ENCODE measurements at places on chromosomes 4 and X.
A peak's percentile ranks its signal among the peaks of the same experiment; 100 is the strongest.

- DNase-seq: no peak
Measured at GRCh38 chr4:92399032-92399431, 95.3 kb downstream of the GRID2 start.

GRCh38 chrX:67546496-67547423, 2.9 kb downstream of the AR start:
- no peak for DNase-seq

GRCh38 chr4:2804449-2804972, 11.6 kb downstream of the SH3BP2 start:
- DNase-seq: no peak

DNA sequence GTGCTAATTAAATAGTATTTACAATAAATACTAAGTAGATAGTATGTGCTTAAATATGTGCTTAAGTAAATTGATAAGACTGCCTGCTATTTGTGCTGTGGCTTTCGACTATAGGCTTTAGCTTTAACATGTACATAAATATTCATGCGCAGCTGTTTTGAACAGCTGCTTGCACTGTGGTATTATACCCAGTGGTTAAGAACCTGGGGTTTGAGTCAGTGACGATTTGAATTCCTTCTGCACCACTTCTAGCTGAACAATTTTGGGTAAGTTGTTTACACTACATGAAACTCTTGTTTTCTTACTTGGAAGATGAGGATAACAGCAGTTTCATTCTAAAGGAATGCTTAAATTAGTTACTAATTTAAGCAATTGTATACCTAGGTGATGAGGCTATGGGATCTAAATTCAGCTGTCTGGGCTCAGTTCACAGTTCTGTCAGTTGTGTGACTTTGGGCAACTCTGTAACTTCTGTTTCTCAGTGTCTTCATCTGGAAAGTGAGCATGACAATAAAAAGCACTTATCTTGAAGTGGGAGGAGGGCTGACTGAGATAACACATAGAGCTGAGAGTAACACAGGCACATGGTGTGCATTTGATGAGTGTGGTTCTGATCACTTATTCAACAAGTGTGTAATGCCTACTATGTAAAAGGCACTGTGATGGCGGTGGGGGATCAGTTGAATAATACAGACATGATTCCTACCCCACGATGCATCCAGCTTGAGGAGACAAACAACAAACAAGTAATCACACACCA, 37.0 kb downstream of the HPGDS start:
- DNase-seq: no peak

DNA sequence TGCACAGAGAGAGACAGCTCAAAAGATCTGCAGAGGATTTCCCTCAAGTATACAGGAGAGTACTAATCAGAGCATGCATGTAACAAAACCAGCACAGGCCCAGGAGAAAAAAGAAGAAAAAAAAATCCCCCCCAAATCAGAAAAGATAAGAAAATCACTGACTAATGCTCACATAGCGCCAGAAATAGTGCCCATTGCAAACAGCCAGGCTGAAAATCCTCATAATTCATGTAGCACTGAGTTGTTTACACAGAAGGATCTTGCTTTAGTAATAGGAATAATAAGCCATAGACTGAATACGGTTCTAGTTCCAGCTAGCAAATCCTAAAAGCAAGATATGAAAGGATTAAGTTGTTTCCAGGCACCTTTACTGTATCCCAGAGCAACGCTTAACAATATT, 51.8 kb upstream of the MAGEC2 start:
- DNase-seq: no peak

DNA sequence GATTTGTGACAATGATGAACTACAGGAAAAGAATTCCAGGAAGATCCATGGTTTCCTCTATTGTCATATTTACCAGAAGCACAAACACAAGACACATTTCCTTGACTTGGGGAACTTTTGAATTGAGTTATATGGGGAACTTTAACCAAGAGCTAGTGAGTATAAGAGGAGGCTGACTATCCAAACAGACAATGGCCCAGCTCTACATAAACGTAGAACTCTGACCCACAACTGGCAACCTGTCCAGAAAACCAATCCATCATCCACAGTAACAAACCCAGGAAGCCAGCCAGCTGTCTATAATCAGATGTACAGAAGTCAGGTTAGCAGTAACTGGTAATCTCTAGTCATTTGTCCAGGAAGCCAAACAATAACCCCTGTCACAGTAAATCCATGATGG, 167.0 kb upstream of the CPEB2 start:
- DNase-seq: no peak

DNA sequence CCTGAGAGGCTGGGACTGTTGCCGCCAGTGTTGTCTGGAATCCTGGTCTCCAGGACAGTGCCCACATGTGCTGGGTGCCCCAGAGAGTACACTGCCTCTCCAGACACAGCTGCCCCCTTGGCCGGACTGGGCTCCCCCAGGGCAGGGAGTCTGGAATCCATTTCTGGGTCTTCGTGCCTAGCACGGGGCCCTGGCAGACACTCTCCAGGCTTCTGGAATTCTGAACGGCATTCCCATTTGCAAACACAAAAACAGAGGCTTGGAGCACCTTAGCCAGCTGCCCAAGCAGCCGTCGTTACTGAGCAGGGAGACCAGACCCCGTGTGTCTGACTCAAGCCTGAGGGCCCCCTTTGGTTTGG, 20.8 kb downstream of the HMX1 start:
- DNase-seq: no peak

GRCh38 chrX:2159393-2159792, 341.4 kb downstream of the DHRSX start:
- DNase-seq: no peak

DNA sequence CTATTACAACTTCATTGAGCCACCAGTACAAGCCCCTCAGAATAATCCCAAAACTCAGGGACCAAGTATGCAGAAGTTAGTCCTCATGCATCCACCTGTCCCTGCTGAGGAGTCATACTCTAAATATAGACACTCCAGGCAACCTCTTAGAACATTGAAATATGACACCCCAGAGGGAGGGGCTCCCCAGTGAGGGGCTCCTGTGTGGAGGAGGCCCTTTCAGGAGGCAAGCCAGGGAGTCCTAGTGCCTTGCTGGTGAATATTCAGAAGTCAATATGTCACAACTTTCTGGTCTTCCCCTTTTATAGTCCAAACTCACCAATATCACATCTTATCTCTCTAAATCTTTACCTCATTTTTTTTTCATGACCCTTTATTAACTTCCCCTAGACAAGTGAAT, 1.6 kb upstream of the ARMCX6 start:
- DNase-seq: no peak

DNA sequence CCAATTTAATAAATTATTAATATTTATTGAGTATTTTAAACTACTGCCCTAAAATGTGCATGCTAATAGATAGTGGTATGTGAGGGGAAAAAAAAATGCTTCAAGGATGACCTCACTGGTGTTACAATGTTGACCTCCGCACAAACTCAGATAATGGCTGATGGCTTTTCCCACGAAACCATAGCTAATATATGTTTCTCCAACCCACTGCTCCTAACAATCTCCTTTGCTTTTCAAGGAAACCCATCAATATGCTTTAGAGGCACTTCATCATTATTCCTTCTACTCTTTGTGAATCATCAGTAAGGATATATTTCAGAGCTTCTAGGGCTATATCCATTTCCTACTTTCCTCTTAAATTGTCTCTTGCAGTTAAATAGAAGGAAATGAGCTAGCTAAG, 1752.0 kb upstream of the TENM3 start:
- DNase-seq: no peak

DNA sequence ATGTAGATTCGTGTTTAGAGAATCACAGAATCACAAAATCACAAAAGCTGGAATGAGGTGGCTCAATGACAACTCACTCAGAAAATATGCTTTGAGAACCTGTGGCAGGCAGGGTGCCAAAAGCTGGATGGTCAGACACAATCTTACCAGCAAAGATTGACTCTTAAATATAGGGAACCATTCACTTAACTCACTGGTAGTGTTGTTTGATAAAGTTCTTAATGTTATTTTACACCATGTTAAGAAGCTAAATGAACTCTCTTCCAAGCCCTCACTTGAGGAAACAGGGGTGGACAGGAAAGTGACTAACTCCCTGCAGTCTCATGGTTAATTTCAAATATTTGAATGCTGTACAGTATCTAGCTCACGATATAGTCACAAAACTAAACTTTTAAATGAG, 5.7 kb upstream of the SCOC start:
- no peak for DNase-seq

DNA sequence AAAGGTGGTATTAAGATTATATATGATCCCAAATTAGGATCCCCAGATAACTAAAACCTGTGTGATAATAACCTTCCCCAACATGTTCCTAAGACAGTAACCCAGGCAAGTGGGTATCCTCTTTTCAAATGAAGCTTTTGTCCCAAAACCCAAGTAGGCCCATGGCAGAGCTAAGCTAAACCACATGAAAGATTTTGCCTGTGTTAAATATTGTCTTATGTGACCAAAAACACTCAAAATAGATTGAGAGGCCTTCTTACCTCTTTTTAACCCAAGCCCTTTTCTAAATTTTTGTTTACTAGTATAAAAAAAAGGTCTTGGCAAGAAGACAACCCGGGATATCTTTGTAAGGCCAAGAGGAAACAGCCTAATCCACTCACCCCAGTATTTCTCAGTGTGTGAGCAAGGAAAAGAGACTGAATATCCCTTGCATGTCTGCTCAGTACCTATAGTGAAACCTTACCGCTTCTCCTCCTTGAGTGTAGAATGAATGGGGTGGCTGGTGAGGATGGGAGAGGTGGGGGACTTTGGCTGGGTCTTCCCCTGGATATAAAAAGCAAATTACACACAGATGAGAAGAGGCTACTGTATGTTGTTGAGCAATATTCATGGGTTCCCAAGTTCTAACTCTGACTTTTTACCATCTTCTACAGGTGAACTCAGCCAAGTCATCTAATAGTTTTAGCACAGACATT, 188.8 kb upstream of the BMP3 start:
- no peak for DNase-seq

GRCh38 chr4:128241425-128241913, 46.1 kb downstream of the PGRMC2 start:
- DNase-seq: no peak

DNA sequence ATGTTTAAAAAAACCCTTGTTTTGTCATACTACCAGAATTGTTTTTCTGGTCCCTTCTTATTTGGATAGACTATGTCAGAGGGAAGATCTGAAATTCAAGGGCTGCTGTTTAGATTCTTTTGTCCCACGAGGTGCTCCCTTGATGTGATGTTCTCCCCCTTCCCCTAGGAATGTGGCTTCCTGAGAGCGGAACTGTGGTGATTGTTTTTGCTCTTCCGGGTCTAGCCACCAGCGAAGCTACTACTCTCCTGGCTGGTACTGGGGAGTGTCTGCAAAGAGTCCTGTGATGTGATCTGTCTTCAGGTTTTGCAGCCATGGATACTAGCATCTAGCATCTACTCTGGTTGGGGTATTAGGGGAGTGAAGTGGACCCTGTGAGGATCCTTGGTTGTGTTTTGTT, 271.1 kb downstream of the DCAF12L2 start:
- no peak for DNase-seq

GRCh38 chrX:112081781-112082652, 559 bp downstream of the TRPC5 start:
- no peak for DNase-seq

DNA sequence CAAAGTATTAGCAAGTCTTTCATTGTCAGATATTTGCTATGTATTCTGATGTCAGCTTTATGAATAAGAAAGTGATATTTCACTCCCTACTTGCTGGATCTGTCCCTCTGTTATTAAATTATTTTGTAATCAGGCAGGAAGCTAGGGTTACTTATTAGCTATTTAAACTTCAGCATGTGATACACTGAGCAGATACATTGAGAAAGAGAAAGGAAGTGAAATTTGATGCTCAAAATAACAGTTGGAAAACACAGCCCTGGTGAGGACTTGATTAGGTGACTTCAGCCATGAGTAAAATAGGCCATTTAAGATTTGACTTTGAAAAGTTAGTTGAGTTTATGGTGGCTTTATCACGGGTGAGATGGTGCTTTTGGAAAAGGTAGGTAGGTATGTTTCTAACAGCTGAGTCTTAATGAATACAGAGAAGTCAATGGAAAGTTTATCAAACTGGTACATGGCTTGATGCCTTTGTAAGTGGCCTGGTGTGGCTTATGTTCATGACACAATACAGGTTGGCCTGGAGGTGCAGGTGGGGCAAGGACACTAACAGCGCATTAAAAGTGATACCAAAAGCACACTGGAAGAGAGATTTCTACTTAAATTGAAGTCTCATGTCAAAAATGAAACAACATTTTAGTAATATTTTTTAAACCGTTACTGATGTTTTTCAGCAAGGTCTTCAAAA, 321.2 kb upstream of the SPOCK3 start:
- no peak for DNase-seq

- no peak for DNase-seq
Measured at GRCh38 chr4:76654791-76655190, 219.8 kb downstream of the SHROOM3 start.

DNA sequence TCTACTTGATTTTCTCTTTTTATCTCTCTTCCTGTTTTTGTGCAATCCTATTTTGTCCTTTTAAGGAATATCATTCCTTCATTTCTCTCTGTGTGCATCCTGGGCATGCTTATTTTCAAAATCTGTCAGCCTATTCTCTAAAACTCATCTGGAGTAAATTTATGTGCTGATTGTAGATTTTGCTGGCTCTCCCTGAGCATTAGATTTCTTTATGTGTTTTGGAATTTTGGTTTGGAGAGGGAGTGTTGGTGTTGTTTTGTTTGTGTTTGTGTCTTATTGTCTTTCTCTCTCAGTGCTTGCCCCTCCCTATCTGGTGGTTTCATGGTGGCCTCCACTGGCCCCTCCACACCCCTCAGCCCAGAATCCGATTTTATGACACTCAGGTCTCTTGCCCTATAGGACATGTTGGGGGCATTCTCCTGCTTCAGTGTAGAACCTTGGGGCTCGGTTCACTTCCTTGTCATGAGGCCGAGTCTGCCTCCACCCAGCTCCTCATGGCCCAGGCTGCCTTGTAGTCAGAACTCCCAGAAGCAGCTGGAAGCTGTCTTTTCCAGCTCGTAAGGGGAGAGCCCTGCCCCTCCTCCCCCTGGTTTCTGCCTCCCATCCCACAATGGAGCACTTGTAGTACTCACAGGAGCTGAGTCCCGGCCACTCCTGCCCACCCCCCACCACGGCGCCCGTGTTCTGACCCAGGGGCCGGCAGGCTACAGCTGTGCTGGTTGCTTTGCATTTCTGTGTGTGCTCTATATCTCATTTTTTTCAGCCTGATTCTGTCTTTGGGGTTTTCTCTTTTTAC, 24.5 kb upstream of the PJA1 start:
- DNase-seq: no peak

GRCh38 chrX:2696698-2697215, 5.7 kb downstream of the CD99 start:
- peak; percentile 48 for DNase-seq

DNA sequence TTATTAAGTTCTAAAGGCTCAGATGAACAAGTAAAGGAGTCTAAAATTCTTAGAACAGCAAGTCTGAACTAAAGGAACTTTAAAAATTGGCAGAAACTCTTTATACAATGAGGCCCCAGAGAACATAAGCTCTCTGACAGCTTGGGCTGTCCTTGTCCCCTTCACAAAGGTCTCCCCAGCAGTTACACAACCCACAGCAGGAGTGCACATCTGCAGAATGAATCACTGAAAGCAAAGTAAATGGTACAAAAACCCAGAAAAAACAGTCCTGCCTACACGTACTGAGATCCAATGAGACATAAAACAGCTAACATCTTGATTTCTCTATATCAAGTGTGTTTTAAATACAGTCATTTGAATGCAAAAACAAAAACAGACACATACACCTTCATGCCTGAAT, 18.7 kb downstream of the RBBP7 start:
- no peak for DNase-seq

GRCh38 chr4:32790803-32791202, 2070.6 kb downstream of the PCDH7 start:
- no peak for DNase-seq

Data from activated CD4-positive, alpha-beta T cell treated with anti-CD3 and anti-CD28 coated beads, Interleukin-2, amount 50 U/mL, for 4 hours (primary cell).